ENCODE measurements at places on chromosomes 5 and 9. TPM values are rescaled to one million over a fixed set of nuclear protein-coding genes. Genes with fewer than 3 reads are reported as not detected.

- no peak for DNase-seq
These were observed 1739.0 kb upstream of the C9orf72 start for GRCh38 chr9:29312327-29312726.

DNA sequence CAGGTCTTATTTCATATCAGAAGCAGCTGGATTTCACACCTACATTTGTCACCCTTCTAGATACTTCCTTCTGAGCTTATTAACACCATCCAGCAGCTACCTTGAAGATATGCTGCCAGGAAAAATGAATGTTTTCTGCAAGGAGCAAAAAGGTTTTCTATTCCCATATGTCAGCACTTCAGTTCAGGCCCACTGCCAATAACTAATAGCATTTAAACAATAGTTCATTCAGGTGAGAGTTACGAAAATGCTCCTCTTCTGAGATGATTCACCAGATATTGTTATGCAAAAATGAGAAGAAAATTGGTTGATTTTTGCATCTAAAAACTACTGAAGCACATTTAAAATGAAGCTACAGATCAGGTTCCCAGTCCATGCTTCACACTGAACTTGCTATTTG is 56.4 kb upstream of the ISL1 start:
- no peak for DNase-seq

DNA sequence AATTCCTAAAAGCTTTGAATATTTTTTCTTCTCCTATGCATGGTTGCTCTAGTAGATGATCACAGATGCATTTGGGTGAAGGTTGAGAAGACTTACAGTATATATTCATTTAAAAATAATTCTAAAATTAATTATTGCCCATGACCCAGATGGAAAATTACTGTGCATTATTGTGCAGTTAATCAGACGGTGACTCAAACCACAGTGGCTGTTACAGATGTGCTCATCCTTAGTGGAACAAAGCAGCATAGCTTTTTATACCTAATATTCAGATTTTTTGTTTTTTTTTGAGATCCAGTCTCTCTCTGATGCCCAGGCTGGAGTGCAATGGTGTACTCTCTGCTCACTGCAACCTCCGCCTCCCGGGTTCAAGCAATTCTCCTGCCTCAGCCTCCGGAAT is 10.7 kb downstream of the OR2V1 start:
- peak; percentile 59 for DNase-seq

- no peak for DNase-seq
These were observed 1351.3 kb upstream of the NUDT12 start for GRCh38 chr5:104913841-104914281.

DNA sequence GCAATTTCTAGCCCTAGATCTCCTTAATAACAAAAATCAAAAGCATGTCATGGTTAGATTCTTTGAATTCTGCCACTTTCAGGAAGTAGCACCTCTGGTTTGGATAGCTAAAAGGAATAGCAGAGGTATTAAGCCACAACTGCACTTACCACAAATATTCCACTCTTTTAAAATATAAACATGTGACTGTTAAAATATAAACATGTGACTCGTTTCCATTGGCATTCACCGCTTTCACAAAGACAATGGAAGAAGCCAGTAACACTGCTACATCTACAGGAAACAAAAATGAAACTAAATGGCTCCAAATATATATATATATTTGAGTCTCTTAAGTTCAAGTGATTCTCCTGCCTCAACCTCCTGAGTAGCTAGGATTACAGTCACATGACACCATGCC is 222.9 kb downstream of the ARL15 start:
- DNase-seq: peak; percentile 59

GRCh38 chr5:140118302-140118936 is 4.5 kb downstream of the PURA start:
- DNase-seq: no peak

- peak; percentile 87 for DNase-seq
These were observed 7.5 kb downstream of the HSPA5 start for GRCh38 chr9:125233678-125234077.

- DNase-seq: peak; percentile 2
These were observed 195.5 kb downstream of the SNCAIP start for GRCh38 chr5:122507581-122507980.

DNA sequence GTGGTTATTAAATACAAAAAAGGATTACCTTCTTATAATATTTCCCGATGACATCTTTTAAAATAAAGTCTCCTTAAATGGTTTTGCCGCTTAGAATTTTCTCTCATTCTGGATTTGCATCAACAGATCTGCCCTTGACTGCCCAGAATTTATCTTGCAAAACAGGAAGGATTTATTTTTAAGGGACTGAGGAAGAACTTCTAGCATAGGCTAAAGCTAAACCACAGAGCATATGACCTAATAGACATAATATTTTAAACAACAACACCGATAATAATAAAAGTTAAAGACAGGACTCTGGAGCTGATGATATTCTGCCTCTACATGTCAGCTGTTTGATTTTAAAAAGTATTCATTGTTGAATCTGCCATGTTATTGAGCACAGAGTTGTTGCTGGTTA is 145.3 kb upstream of the ADCY2 start:
- no peak for DNase-seq

- DNase-seq: no peak
These were observed 481.0 kb upstream of the RGMB start for GRCh38 chr5:98292496-98292895.

DNA sequence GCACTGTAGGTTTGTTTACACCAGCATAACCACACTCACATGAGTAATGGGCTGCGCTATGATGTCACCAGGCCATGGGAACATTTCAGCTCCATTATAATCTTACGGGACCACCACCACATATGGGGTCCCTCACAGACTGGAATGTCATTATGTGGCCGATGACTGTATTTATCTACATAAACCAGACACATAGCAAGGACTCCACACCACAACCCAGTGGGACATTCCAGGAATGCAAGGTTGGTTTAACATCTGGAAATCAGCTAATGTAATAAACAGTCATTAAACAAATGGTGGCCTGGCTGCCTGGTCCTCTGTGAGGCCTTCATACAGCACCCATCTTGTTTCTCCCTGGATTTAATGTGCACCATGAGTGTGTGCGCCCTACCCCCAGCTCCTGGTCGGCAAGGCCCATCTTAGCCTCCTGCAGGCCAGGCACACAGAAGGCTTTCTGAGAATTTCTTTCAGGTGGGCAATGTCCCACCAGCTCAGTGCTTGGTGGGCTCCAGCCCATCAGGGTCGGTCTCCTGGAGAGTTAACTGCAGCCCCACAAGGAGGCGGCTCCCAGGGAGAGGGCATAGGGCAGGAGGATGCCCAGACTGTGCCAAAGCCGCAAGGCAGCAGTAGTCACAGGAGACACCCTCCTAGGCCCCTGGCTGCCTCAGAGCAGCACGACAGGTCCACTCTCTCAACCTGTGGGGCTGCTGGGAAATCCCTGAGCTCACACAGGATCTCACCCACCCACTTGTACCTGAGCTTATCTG is 35.9 kb upstream of the SARDH start:
- no peak for DNase-seq

DNA sequence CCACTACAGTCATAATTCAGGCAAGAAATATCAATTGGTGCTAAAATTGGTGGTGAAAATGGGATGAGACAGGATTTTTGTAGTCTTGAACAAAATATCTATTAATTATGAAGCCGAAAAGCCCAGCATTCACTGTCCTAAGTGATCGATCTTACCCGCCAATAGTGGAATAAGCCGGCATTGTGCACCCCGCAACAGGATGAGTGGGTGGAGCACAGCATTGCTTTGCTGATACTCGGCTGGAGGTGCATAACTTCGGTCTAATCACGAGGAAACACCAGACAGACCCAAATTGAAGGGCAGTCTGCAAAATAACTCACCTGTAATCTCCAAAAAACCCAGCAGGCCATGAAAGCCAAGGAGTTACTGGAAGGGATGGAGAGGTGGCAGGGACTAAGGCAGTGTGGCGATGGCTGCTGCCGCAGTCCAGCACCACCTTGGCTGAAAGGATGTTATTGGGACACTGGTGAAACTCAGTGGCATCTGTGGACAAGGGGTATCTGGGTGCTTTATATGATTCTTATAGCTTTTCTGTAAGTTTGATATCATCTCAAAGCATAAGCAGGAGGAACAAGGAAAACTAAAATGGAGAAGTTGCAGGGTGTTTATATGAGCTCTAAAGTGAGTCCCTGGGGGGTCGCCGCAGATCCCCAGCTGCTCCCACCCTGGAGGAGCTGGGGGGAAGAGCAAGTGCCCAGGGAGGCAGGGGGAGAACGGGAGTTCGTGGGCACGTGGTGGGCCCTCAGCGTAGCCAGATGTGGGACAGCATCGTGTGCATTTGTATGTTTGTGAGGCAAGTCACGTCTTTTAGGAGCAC is 45.2 kb downstream of the AHRR start:
- DNase-seq: no peak

DNA sequence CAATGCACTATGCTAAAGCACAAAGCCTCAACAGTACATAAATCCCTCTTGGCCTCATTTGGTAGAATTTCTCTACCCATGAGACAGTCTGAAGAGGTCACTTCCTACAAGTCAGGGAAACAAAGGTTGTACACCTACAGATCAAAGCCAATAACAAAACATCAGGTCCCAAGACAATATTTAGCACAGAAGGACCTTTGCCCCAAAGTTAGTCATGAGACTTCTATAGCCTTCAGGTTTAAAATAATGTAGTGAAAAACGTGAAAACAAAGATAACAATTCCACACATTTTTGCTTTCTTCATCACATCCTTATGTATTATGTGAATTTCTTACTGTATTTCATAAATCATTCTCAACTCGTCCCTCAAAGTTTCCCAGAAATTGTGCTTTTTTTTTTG is 15.8 kb downstream of the AFF4 start:
- no peak for DNase-seq

DNA sequence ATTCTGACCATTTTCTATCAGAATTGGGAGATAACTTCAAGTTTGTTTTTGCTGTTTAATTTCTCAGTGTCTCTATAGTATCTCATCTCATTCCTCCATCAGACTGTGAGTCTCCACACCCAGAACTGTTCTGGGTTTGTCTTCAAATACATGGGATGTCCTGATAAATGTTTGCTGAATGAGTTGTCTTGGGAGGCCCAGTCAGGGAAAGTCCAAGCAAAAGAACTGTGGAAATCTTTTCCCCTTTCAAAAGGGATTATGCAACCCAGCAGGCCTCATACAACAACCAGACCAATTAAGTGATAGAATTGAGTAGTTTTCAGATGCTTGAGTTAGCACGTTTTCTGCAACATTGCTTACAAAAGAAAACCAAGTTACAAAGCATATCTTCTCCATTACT is 324.4 kb downstream of the BRINP1 start:
- peak; percentile 16 for DNase-seq

DNA sequence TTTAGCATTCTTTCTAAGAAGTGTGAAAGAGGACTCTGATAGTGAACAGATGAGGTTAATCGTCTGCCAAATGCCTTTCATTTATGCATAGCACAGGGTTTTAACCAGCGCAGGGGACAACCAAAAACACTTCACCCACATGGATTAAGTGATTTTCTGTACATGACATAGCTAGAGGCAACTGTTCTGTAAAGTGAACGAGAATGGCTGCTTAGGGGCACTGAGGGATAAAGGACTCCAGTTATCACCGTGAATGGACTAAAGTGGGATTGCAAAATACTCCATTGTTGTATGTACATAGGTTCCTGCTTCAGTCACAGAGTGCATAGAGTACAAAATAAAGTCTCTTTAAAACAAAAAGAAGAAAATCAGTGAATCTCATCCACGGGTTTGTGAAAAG is 456.8 kb downstream of the DMAC1 start:
- no peak for DNase-seq

- DNase-seq: no peak
These were observed 36.2 kb upstream of the POU5F2 start for GRCh38 chr5:93777620-93778019.

GRCh38 chr5:135211083-135211790 is 177.2 kb upstream of the PITX1 start:
- no peak for DNase-seq

DNA sequence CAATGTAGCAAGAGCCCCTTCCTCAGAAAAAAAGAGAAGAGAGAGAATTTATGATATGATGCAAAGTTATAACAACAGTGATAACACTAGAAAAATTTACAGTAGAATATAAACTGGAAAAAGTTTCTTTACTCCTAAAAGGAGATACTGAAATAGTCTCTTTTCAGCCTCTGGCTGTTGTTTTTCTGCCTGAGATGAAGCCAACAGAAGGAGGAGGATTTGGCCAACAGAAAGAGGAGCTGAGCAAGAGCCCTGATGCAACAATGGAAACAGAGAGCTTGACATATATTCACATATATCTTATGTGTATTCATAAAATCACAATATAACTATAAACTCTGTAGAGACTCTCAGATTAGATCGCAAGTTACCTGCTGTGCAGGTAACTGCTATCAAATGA is 109.1 kb downstream of the INIP start:
- no peak for DNase-seq

DNA sequence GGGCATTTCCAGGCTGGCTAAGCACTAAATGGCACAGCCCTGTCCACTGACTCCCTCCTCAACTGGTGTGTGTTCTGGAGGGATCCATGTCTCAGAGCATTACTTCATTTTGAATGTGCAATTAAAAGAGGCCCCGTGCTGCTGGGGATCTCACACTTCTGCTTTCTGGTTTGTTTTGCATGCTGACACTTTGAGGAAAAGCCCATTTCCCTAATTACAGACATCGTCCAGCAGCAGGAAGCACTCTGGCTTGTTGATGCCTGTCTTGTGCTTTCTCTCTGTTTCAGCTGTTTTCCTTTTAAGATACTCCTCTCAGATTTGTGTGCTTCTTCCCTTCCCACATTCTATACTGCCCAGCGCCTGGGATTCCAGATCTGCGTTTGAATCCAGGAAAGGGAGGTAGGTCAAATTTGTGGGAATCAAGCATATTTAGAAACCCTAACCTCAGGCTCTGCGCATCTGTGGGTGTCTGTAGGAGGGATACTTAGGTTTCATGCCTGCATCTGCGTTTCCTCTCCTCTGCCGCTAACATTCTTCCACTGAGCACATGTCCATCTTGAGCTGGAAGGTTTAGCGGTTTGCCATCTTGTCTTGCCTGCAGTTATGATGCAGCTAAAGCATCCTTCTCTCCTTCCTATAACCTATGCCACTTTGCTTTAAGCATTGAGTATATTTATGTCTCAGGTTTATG is 25.7 kb downstream of the SYK start:
- DNase-seq: no peak

The CBY3 gene
- total RNA-seq: not detected

The CA9 gene
- total RNA-seq: 82.4 TPM

The PKD2L2 gene
- total RNA-seq: not detected

The PCDHA6 gene
- 0.12 TPM for total RNA-seq

The GBA2 gene
- 13.1 TPM for total RNA-seq

The CAST gene
- 102 TPM for total RNA-seq

The DDX41 gene
- 87.6 TPM for total RNA-seq

The SOWAHA gene
- total RNA-seq: not detected
